Body of pancreas (tissue), 4 donors: ENCODE measurements at places on chromosomes 3 and 15. TPM values are rescaled to one million over a fixed set of nuclear protein-coding genes. Genes with fewer than 3 reads are reported as not detected.

Gene NOP10
- 25.7 TPM for total RNA-seq

Gene TUSC7
- total RNA-seq = not detected

Gene AHSG
- not detected for total RNA-seq

Gene PATL2
- total RNA-seq = 1.0 TPM

Gene C2CD4A
- 1.6 TPM for total RNA-seq

GRCh38 chr3:193711166-193711485, 118.1 kb downstream of the OPA1 start:
- H3K4me3 ChIP-seq = no peak overlapping the region
- no peaks in the 10 kb centered on the region for H3K27me3 ChIP-seq
- no peak overlapping the region for H3K27ac ChIP-seq
- no peak for DNase-seq
- H3K36me3 ChIP-seq = no peaks in the 10 kb centered on the region
- H3K4me1 ChIP-seq = no peaks in the 10 kb centered on the region

DNA sequence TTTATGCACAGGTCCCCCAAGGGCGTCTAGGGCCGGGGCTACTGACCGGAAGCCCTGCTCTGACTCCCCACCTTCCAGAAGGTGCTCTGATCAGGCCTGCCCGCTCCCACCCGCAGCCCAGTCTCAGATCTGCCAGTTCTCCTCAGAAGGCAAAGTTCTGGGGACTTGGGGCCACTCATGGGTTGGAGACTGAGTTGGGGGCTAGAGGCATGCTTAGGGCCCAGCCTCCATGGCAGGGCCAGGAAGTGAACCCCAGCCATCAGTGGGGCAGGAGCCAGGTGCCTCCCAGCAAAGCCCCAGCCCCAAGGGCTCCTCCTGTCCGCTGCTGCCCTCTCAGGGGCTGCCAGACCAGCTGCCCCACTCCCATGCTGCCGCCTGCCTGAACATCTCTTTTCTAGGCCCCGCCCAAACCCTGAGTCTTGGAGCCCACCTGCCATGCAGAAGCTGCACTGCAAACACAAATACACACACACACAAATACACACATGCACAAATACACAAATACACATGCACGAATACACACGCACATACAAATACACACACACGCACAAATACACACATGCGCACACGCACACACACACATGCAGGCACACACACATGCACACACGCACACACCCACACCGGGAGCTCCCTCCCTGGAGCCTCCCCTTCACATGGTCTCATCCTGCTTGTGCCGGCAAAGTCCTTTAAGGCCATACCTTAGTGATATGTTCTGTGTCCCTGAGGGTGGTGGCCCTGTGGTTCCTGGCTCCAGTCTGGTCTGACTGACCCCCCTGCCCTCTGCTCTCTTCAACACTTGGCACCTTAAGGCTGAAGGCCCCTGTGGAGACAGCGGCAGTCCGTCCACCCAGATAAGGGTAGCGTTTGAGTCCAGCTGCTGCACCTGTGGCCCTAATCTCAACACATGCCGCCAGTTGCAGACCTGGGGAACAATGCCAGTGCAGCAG, 59.2 kb upstream of the KLF13 start:
- no peak overlapping the region for H3K27ac ChIP-seq
- H3K4me3 ChIP-seq = no peak overlapping the region
- H3K27me3 ChIP-seq = no peaks in the 10 kb centered on the region
- H3K36me3 ChIP-seq = no peaks in the 10 kb centered on the region

- peaks cover 17% of the 10 kb centered on the region for H3K4me1 ChIP-seq
- no peaks in the 10 kb centered on the region for H3K36me3 ChIP-seq
- no peak overlapping the region for H3K4me3 ChIP-seq
- DNase-seq = no peak
- no peak overlapping the region for H3K27ac ChIP-seq
Measured at GRCh38 chr15:63940966-63941620, 105.2 kb downstream of the DAPK2 start.

GRCh38 chr3:192336286-192336685, 391.1 kb downstream of the FGF12 start:
- no peak overlapping the region for H3K27ac ChIP-seq
- no peaks in the 10 kb centered on the region for H3K4me1 ChIP-seq
- H3K4me3 ChIP-seq = no peak overlapping the region
- H3K36me3 ChIP-seq = no peaks in the 10 kb centered on the region
- DNase-seq = no peak

DNA sequence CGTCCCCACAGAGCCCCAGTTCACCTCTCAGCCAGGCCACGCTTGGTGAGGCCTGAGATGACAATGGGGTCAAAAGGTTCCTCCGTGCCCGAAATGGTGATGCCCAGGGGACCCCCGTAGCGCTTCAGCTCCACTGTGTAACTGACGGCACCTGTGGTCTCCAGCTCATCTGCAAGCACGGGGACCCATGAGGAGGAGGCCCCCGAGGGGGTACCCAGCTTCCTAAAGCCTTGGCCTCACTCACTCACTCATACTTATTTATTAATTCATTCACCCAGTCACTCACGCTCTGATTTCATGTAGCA, 30.4 kb downstream of the GRIP2 start:
- H3K27ac ChIP-seq = no peak overlapping the region
- no peaks in the 10 kb centered on the region for H3K4me1 ChIP-seq
- H3K4me3 ChIP-seq = no peak overlapping the region
- H3K36me3 ChIP-seq = no peaks in the 10 kb centered on the region

DNA sequence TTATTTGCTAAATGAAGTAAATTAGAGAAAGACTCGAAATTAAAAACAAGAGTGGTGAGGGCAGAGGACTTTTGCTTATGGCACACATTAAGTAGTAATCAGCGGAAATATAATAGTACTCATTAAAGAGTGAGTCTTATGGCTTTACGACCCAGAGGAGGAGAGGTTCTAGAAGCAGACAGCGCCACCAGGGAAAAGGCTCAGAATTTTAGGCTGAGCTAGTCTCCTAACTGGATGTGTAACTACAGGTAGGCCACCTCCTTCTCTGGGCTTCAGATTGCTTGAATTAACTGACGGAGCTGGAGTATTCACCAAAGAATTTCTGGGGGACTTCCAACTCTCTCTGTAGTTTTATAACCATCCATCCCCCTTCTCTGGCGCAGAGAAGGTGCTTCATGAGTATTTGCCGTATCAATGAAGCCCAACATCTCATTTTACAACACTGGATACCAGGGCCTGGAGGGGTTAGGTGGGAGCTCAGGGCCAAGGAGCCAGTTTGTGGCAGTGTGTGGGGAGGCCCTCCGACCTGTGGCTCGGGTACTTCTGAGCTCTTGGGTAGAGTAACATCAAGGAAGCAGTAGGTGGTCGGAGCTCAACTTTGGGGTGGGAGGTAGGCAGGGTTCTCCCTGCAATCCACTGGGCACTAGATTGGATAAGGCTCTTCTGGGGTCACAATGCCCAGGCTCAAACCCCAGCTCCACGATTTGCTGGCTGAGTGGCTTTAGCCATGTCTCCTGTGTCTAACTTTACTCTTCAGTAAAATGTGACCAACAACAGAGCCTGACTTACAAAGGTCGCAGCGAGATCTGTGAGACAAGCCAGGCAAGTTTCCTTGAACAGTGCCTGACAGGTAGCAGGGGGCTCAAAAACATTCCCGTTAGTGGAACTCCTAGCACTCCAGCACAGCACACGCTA, 1.1 kb downstream of the CHCHD4 start:
- peak overlapping the region; percentile 93 for H3K27ac ChIP-seq
- no peaks in the 10 kb centered on the region for H3K27me3 ChIP-seq
- peak overlapping the region; percentile 55 for H3K4me3 ChIP-seq
- no peaks in the 10 kb centered on the region for H3K36me3 ChIP-seq

DNA sequence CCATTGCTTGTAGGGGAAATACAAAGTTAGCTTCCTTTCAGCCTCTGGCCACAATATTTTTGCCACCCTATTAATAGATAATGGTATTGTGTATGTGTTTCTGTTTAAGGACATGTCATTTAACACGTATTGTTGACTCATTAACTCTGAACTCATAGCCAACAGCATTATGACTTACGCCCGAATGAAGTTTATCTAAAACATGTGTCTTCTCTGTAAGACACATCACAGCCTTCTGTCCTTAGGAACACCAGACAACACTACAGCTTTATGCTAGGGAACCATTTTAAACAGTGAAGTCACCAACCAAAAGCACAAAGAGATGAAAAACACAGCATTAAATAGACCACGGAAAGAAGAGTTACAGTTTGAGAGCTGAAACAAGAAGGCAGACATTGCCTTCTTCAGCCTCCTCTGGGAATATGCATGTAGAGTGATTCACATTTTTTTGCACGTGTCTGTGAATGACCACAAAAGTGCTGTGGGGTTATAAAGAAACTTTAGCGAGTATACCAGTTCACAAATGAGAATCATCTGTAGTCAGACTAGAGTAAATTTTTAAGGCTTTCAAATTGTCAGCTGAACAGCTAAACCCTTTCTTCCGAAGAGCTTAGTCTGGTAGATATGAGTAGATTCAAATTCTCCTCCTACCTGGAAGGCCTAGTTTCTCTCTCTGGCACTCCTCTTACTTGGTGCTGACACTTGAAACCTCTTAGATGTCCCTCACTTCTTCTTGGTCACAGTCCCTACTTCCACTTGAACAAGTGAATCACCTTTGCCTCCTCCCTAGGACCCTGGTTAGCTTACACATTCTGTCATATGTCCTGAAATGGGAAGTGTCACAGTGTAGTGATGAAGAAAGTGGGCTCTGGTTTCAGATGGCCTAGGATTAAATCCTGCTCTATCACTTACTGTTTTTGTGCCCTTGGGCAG, 32.2 kb downstream of the MCTP2 start:
- peaks cover 15% of the 10 kb centered on the region for H3K4me1 ChIP-seq
- no peaks in the 10 kb centered on the region for H3K27me3 ChIP-seq
- no peak overlapping the region for H3K27ac ChIP-seq
- no peak overlapping the region for H3K4me3 ChIP-seq

DNA sequence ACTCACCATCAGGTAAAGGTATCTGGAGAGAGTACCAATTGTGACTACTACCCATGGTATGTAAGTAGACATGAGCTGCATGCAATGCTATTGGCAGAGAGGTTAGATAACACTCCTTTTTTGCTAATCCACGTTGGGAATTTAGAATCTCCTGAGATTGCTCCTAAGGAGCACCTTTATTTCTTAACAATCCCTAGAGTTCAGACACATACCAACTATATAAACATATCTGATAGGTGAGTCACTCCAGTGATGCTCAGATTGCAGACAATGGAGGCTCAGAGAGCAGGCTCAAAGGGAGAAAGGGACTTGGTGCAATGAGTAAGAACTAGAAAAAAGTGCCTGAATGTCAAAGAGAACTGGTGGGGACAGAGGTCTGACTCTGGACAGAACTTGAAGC, 47.0 kb upstream of the LRRFIP2 start:
- H3K4me3 ChIP-seq = no peak overlapping the region
- no peaks in the 10 kb centered on the region for H3K36me3 ChIP-seq

DNA sequence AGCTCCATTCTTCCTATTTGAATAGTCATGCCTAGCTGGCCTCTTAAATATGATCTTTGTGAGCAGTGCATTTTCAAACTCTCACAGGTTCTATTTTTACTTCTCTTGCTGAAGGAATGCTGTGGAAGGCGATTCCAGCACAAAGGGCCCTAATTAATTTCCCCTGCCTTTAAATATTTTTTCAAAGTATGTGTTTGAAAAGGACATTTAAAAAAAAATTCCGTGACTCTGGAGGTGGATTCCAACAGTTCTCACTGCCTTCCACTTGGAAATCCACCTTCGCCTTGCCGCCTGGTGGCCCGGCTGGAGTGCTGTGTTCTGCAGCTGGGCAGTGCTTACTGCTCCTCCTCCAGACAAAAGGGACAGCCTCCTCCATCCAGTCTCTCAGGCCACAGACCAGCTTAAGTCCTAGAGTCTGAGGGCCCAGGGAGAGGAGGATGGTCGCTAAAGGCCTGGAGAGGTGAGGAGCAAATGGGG, 61.5 kb upstream of the CORO2B start:
- no peak overlapping the region for H3K4me3 ChIP-seq
- DNase-seq = no peak
- H3K36me3 ChIP-seq = no peaks in the 10 kb centered on the region
- H3K4me1 ChIP-seq = no peaks in the 10 kb centered on the region

- no peaks in the 10 kb centered on the region for H3K27me3 ChIP-seq
- H3K36me3 ChIP-seq = no peaks in the 10 kb centered on the region
- H3K4me1 ChIP-seq = no peaks in the 10 kb centered on the region
- no peak overlapping the region for H3K4me3 ChIP-seq
- no peak overlapping the region for H3K27ac ChIP-seq
Measured at GRCh38 chr3:182118066-182118465, 406.3 kb downstream of the SOX2 start.

GRCh38 chr3:162525066-162525742, 1028.6 kb downstream of the OTOL1 start:
- H3K27me3 ChIP-seq = no peaks in the 10 kb centered on the region
- H3K27ac ChIP-seq = no peak overlapping the region
- no peaks in the 10 kb centered on the region for H3K4me1 ChIP-seq

DNA sequence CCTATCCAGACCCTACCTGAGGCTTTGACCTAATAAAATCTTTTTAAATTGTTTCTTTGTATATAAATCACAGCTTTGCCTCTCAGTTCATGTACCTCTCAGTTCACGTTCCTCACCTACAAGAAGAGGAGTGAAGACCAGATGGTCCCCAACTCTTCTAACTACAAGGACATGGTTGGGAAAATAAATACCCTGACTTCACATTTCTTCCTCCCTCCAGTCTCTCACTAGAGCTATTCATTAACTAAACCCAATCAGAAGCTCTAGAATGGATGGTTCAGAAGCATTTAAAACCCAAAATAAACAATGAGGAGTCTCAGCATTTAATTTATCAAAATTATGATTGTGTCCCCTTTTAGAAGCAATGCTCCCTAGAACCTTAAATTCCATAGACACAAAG, 97.3 kb upstream of the AGTR1 start:
- DNase-seq = no peak
- no peak overlapping the region for H3K4me3 ChIP-seq
- no peaks in the 10 kb centered on the region for H3K27me3 ChIP-seq
- peak overlapping the region; percentile 37 for H3K27ac ChIP-seq

DNA sequence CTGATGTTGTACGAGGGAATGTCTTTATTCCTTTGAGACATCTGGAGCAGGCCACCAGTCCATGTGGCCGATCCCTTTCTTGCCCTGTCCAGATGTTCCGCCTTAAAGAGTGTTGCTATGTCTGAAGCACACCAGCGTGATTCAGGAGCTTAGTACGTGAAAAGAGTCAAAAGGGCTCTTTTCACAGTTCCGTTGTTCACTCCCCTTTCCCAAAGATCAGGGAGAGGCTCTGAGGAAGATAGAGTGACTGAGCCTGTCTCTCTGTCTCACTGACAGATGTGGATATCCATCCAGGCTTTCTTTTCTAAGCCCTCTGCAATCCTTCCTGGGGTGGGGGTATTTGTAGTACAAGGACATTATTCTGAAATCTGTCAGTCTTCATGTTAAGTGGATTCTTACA, 262.5 kb upstream of the LRTM1 start:
- no peaks in the 10 kb centered on the region for H3K4me1 ChIP-seq
- no peak overlapping the region for H3K4me3 ChIP-seq

DNA sequence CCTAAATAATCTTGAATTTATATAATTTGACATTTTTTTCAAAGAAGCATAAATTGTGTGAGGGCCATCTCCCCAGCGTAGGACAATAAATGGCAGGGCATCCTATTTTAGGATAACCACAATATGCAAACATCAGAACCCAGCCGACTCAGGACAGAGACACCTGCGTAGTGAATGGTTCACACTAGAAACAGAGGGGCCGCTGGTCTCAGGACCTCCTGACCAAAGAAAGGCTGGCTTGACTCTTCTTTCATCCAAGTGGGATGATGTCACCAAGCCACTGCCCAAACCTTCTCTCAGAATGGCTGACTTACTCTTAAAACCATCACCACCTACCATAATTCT, 162.1 kb downstream of the FOXP1 start:
- no peak overlapping the region for H3K4me3 ChIP-seq
- H3K36me3 ChIP-seq = no peaks in the 10 kb centered on the region
- DNase-seq = no peak
- H3K4me1 ChIP-seq = peaks cover 9% of the 10 kb centered on the region
